ENCODE measurements at places on chromosomes 16 and 17. TPM values are rescaled to one million over a fixed set of nuclear protein-coding genes. Genes with fewer than 3 reads are reported as not detected.
A peak's percentile ranks its signal among the peaks of the same experiment; 100 is the strongest.

UBE2I gene
- 142 TPM for total RNA-seq

CCDC40 gene
- 4.7 TPM for total RNA-seq

HOXB4 gene
- total RNA-seq, result not detected

DNA sequence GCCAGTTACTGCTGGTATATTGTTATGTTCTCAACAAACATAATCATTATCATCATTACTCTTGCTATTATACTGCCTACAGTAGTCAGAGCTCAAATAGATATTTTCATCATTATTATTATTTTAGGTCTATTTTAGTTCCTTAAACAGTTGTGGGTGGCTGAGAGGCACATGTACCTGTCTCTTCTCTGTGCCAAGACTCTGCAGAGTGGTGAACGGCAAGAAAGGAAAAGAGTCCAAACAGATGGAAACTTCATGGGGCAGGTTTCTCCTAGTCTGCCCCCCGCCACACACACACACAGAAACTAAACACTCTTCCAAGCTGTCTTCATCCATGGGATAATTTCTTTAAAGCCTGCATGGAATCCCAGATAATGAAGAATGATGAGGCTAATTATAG is 77.7 kb upstream of the CLEC3A start:
- H3K4me1 ChIP-seq, result no peaks in the 10 kb centered on the region
- H3K27ac ChIP-seq, result no peak overlapping the region
- H3K27me3 ChIP-seq, result no peaks in the 10 kb centered on the region

GRCh38 chr17:38449364-38449763 is 21.1 kb downstream of the ARHGAP23 start:
- H3K4me3 ChIP-seq, result peak overlapping the region; percentile 94
- peaks cover 61% of the 10 kb centered on the region for H3K4me1 ChIP-seq
- peaks cover 17% of the 10 kb centered on the region for H3K36me3 ChIP-seq
- no peak for DNase-seq
- peaks cover 2% of the 10 kb centered on the region for H3K27me3 ChIP-seq

- H3K4me3 ChIP-seq, result no peak overlapping the region
- peaks cover 2% of the 10 kb centered on the region for H3K27me3 ChIP-seq
- no peaks in the 10 kb centered on the region for H3K4me1 ChIP-seq
- H3K27ac ChIP-seq, result no peak overlapping the region
- DNase-seq, result no peak
- no peaks in the 10 kb centered on the region for H3K36me3 ChIP-seq
Observed at GRCh38 chr16:12553191-12553590, 250.5 kb downstream of the CPPED1 start.

DNA sequence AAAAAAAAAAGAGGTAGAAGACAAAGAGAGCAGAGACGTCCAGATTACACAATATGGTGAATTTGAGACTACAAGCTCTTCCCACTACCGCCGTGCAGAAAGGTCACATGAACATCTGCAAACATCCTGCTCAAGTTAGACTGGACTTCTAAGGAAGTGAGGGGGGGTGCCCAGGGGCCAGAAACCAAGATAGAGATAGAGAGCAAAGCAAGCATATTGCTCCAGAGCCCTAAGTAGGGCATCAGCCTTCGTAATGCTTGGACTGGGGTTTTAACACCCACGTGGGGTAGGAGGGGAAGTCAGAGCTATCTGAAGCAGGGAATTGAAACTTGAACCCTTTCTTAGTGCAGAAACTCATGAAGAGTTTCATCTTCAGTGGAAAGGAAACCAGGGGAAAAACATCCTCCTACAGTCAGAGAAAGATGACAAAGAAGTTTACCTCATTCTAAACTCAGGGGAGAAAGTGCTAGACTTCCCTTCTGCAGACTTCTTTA is 8.7 kb downstream of the CLEC19A start:
- no peak for DNase-seq
- no peaks in the 10 kb centered on the region for H3K36me3 ChIP-seq
- no peak overlapping the region for H3K27ac ChIP-seq

All from HFFc6 (cell line).